ENCODE measurements at places on chromosomes 3 and 15.

DNA sequence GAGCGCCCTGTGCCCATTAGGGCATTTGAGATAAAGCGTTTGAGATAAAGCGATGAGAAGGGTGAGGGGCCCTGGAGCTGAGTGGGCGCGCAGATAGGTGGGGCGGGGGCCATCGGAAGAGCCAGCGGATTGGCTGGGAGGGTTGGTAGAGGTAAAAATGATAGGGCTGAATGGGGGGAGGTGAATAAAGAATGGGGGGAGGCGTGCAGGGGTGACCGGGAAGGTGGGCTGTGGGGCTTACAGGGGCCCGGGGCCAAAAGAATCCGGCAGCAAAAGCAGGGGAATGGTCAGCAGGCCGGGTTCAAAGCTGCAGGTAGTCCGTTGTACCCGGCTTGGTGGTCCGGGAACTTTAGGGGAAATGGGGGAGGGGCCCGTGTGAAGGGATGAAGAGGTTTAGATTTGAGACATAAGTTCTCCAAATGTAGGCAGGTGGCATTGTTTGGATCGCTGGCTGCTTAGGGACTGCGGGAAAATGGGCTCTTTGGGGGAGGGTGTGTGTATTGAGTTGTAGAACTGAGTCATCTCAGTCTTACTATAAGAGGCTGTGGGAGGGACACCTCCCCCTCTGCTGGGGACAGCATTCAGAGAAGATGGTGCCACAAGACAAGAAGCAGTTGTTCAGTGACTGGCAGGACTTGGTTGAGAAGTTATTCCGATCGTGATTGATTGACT, 610 bp downstream of the ARID3B start:
- DNase-seq: peak; percentile 54

DNA sequence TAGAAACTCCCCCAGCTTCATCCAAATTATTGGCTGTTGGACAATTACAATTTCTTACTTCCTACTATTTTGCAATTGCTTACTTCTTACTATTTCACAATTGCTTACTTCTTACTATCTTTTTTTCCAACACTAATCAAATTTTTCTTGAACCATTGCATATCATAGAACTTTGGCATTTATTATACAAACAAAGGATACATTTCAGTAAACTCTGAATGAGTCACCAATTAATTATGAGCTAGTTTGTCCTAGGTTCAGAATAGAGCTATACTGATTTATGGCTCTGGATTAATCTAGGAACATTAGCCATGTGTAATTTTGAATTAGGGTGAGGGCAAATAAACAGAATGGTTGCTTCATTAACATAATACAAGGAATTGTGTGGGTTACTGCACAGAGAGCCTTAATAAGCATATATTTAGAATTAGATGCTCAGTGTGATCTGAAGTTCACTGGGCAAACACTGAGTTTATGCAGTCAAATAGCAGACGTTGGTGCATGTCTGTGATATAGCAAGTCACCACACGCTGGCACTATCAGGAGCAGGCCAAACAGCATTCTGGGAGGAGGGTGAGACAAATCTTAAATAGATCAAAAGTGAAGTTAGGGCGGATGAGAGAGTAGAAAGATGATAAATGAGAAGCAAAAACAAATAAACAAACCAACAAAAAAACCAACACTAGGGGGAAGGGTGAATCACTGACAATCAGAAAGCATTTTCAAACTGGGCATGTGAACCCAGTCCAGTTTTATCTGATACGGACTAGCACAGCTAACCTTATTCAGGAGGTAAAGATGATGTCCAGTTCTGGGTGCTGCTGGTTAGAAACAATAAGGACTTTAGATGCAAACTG, 21.5 kb downstream of the GABRR3 start:
- no peak for DNase-seq

- no peak for DNase-seq
Observed at GRCh38 chr3:34881026-34881425, 758.3 kb upstream of the ARPP21 start.

DNA sequence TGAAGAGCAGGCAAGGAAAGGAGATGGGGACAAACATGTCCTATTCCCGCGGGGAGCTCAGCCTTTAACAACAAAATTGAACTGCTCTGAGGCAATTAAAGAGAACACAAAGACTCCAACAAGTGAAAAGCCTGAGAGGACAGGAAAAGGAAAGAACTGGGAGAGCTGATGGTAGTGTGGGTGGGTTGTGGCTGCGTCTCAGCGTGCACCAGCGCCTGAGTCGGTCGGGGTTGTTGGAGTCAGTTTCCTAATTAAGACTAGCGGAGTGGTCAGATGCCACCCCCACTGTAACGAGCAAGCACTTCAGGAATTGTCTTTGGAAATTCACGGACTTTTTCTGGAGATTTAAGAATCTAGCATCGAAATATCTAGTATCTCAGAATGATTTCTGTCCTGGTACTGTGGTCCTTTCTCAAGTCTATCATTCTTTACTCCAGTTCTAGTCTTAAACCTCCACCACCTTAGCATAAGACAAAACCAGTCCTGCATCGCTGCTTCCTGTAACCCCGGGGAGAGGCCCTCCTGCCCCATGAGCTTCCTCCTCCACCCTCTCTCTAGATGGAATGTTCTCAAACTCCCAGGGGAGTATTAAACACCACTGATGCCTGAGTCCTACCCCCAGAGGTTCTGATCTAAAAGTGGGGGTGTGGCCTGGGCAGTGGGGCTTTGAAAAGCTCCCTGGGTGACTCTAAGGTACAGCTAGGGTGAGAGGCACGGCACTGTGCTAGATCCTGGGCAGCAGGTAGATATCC, 104.0 kb downstream of the CYP19A1 start:
- no peak for DNase-seq

DNA sequence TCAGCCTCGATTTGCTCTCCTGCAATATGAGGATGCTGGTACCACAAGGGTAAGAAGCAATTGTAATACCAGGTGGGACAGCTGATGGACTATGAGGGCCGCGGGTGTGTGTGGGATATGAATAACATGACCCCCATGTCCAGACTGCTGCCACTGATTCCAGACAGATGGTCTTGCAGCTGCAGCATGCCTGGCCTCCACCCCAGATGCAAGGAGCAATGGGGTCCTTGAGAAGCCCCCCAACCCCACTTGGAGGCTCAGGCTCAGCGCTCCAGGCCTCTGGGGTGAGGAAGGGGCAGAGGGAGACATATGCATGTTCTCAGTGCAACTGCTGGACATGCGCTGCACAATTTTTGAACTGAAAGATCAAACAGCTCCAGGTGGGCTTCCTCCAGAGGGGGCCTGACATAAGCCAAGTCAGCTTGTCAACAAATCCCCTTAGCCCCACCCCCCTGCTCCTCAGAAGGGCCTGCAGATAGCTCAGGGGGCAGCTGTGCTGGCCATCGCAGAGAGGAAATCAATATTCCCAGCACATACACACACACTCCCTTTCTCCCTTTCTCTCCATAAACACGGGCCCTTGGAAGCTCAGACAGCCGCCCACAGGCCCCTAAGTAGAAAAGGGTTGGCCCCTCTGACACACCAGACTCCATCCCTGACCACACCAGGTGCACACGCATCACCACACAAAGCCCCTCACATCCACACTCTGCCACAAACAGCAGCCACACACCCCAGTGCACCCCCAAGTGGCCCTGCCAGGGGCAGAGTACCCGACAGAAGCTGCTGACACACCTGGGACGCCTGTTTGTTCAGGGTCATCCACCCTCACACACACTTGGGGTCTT, 107.0 kb downstream of the IQSEC1 start:
- no peak for DNase-seq

DNA sequence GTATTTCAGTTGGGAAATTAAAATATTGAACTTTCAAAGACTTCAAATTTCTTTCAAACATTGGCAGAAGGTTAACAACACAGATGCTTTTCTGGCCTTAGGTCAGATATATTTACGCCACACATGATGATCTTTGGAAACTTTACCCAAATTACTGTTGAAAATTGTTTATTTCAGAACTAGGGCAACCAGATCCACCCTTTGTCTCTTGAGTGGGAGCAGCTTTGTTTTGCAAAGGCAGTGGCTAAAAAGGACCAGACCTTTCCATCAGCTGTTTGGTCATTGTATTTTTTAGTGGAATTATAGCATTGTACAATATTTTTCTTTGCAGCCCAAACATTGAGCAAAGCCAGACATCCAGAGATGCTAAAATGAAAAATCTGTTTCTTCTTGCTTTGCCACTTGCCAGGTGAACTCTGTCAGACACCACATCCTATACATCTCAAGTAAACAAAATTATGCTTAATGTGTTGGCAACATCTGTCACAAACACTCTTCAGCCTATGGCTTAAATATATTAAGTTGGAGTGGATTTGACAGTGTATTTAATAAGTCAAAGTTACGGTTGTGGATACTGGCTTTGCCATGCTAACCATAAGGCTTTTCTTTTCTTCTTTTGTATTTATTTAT, 651.9 kb downstream of the RBMS3 start:
- DNase-seq: no peak

Data from activated T-helper 1 cell treated with anti-CD3 and anti-CD28 coated beads, Interleukin-2, amount 50 U/mL, for 16 hours (primary cell).